Choroid plexus epithelial cell (primary cell): ENCODE measurements at places on chromosomes 16 and 17.

DNA sequence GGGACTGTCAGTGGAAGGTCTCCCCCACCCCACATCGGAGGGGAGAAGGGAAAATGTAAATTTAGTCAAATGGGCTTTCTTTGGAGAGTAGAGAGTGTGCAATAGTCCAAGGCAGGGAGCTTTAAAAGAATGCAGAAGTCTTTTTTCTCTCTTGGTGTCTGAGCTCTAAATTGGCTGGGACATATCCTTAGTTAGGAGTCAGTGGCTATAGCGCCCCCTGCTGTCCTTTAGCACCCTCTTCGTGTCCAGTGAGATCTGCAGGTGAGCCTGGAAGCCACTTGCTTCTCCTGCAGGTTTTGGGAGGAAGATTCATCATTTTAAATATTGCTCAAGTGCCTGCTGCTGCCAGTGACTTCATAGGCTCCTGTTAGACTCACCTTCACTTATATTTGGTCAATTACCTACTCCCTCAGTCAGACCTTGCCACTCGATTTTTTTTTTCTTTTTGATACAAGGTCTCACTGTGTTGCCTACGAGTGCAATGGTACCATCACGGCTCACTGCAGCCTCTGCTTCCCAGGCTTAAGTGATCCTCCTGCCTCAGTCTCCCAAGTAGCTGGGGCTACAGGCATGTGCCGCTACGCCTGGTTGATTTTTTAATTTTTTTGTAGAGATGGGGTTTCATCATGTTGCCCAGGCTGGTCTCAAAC is 174.8 kb downstream of the PRKCB start:
- DNase-seq, result peak; percentile 82

- no peak for DNase-seq
These were observed 5.8 kb downstream of the SEPHS2 start for GRCh38 chr16:30439720-30440348.

GRCh38 chr17:79721993-79722671 is 8.6 kb upstream of the ENPP7 start:
- DNase-seq, result peak; percentile 41

- peak; percentile 1 for DNase-seq
These were observed 11.7 kb upstream of the CNTNAP4 start for GRCh38 chr16:76265434-76266045.

DNA sequence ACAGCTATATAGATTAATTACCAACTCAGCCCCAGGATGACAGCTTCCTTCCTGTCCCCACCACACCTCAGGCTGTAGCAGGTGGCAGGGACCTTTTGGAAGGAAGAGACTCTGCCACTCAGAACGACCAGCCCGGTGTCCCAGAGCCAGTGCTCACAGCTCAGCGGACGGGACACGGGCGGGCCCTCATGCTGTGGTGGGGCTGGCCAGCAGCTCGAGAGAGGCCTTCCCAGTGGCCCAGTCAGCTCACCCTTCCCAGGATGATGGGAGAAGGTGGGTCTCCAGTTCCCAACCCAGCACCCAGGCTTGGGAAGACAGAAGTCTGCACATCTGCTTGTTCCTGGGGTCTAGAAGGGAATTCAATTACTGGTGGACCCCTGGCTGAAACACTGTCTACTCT is 10.5 kb downstream of the NUDT16L1 start:
- no peak for DNase-seq

DNA sequence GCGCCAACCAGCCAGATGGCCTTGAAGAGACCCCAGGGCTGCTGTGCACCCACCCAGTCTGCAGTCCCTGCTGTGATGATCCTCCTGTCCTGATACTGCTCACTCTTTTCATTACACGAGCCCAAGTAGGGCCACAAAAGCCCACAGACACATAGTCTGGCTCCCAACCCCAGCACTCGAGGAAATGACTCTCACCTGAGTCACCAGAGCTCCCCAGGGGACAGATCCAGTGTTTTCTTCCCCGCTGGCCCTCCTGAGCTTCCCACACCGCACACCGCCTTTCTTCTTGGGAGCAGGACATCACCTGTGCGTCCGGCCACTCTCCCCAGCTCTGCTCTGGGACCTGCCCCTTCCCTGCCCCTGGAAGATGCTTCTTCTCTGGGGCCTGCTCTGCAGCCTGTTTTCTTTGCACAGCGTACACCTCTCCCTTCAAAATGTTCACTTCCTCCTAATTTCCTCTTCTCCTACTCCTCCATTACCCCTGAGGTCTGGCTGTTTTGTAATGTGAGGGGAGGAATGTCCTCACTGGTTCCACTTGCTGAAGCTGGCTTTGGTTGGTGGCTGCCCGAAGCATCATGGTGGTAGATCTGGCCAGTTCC is 2.0 kb upstream of the SCN4A start:
- DNase-seq, result peak; percentile 31

GRCh38 chr16:46612121-46612520 is 9.1 kb downstream of the SHCBP1 start:
- no peak for DNase-seq
